Stimulated activated CD4-positive, alpha-beta T cell treated with anti-CD3 and anti-CD28 coated beads, Interleukin-15, amount 100 ng/mL, for 1 hour (primary cell): ENCODE measurements at places on chromosomes 7 and 10.

DNA sequence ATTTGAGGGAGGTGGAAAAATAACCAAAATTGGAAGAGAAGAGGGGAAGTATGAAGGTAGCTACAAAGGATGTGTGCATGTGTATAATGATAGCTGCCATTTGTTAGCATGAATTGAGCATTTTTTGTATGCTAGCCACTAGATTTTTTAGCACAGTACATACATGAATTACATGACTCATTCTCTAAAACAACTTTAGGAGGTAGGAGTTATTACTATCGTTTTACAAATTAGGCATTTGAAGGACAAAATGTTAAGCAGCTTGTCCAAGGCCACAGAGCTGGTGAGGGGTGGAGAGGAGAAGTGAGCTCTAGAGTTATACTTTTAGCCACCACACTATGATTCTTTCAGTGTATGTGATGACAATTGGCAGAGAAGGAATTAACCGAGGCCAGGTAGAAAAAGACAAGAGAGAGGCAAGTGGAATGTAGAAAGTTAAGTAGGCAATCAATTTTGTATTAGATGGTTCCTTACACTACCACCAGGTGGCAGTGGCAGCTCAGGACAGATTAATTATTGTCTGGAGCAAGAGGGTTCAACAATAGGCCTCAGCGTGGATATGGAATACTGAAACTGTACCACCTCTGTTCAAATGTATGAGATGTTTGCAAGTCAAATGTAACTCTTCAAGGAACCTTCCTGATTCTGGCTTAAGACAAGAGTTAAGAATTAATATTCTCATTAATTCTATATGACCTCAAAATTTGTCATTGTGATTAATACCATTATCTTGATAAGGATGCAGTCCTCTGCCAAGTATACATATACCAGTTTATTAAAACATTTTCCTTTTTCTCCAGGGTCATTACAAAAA, 128.0 kb downstream of the MBL2 start:
- no peak for DNase-seq

DNA sequence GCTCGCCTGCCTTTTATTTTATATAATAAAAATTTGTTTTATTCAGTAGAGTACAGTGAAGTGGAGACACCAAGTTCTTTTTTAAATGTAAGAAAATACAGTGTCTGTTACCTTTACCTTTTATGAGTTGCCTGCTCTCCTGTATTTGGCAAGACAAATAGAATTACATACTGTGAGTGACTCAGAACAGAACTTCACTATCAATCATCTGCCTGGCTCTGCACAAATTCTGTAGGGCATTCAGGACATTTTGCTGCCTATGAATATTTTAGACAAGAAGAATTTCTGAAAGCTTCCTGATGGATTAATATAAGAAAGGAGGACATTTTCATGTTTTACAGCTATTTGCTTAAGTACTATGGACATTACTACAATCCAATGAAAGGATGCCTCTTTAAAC, 135.4 kb upstream of the PHF14 start:
- no peak for DNase-seq

DNA sequence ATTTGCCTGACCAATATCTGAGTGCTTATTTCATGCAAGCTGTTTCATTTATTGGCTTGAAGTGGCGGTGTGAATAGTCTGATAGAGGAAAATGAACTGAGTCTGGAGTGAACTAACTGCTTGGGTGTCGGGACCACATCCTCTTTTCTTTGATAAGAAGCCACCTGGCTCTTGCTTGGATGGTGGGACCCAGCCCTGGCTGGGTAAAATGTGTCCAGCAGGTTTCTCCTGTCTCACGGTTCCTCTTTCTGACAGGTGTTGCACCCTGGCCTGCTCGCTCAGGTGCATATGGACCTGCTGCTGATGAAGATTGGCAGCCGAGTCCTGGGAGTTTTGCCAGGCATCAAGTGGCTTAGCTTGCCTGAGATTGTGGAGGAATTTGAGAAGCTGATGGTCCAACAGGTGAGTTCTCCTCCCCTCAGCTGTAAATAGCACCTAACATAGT, 1.6 kb downstream of the ADCK2 start:
- no peak for DNase-seq

DNA sequence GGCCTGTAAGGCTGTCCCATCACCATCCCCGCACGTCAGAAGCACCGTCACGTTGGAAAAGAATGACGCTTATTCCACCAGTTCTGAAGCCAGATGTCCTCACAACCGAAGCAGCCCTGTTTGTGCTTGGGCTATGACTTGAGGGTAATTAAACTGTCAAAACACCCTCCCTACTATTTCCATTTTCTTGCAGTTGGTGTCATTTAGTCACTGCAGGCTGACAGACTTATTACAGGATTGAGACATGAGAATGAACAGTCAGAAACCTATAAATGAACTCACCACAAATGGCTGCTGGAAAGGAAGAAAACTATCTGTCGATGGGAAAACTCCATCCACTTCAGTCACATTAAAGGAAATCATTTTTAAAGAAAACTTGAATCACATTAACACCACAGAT, 85.3 kb downstream of the VOPP1 start:
- DNase-seq, result no peak

GRCh38 chr10:60974463-60975149, 30.6 kb upstream of the RHOBTB1 start:
- no peak for DNase-seq
